Fibroblast of mammary gland (primary cell): ENCODE measurements at places on chromosomes 3 and 15.

DNA sequence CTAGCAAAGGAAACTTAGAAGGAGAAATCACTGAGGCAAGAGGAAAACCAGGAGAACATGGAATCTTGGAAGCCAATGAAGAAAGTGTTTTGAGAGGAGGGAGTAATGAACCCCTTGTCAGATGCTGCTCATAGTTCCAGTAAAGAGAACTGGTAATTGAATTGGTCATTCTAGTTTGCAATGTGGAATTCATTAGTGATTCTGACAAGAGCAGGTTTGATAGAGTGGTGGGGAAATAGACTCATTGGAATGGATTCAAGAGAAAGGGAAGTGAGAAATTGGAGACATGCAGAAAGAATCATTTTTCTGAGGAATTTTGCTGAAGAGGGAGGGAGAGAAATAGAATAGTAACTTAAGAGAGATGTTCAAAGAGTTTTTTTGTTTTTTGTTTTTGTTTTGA, 21.0 kb downstream of the GLCE start:
- DNase-seq = peak; percentile 71

- no peak for DNase-seq
These were observed 165.5 kb downstream of the ZIC1 start for GRCh38 chr3:147574621-147575020.

GRCh38 chr15:41827290-41827879, 507 bp upstream of the JMJD7 start:
- DNase-seq = no peak

DNA sequence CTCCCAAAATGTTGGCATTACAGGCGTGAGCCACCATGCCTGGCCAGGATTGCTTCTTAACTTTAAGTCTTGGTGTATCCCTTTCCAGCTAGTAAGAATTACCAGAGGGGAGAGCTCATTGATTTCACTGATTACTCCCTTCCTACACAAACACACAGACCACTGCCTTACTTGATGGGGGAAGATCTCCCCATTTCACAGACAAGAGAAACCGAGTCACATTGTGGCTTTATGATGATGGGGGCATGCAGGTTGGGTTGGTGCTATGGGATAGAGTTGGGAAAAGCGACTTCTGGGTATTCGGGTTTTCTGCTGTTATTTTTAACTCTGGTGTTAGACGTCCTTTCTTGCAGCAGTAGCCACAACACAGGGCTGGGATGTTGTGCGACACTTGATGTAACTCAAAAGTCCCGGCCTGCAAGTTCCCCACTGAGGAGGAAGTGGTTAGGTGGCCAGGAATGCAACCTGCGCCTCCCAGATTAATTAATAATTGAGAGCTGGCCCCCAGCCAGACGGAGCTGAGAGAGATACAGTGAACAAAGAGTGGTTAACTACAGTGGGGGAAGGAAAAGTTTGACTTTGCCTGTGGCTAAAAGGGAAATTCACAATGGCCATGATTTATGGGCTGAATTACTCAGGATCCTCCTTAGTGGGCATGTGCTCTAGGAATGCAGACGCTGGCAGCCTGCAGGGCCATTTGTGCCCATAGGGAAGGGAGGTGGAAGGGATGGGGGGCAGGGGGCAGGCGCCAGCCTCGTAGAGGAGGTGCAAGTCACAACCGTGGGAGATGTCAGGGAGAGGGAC, 63.6 kb downstream of the SMAD6 start:
- DNase-seq = no peak

- no peak for DNase-seq
These were observed 105.0 kb upstream of the HACD2 start for GRCh38 chr3:123689831-123690230.

- no peak for DNase-seq
These were observed 478.4 kb upstream of the THBS1 start for GRCh38 chr15:39102431-39102830.

GRCh38 chr3:143244516-143245063, 125.0 kb downstream of the CHST2 start:
- DNase-seq = no peak

GRCh38 chr3:159938714-159939113, 49.9 kb upstream of the IL12A start:
- DNase-seq = peak; percentile 74

GRCh38 chr3:8555113-8555661, 53.6 kb downstream of the LMCD1 start:
- peak; percentile 88 for DNase-seq

DNA sequence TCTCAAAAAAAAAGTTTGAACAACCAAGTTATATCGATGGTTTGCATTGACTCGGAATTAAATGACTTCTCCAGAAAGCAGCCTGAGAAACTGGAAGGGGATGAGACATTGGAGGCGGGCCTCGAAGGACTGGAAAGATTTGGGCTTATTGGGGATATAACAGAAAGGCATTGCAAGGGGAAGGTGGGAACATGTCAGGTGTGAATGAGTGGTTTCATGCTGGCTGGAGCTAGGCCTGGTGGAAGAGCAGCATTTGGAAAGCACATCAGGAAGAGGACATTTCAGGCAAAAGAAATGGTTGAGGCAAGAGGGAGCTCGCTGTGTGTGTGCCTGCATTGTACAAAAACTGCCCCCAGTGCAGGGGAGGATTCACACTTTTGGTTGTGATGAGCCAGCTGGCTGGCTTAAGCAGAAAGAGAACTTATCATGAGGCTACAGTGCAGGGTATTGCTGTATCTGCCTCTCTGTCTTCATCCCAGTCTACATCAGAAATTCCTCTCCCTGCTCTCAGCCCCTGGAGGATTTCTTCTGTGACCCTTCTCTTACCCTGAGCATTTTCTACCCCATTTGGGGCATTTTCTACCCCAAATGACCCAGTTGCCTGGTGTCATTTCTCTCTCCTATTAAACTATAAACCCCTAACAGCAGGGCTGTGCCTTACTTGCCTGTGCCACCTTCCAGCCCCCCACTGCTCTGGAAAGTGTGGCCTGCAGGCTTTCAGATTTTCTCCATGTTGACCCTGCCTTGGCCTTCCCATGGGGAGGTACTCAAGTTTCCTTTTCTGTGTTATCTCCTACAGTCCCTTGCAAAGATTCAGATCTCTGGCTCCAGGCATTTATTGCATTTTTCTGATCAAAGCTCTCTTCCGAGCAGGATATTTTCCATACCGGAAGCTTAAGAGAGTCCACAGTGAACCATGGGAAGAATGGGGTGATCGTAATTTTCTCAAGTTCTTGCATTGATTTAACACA, 64.4 kb upstream of the FLNB start:
- no peak for DNase-seq

DNA sequence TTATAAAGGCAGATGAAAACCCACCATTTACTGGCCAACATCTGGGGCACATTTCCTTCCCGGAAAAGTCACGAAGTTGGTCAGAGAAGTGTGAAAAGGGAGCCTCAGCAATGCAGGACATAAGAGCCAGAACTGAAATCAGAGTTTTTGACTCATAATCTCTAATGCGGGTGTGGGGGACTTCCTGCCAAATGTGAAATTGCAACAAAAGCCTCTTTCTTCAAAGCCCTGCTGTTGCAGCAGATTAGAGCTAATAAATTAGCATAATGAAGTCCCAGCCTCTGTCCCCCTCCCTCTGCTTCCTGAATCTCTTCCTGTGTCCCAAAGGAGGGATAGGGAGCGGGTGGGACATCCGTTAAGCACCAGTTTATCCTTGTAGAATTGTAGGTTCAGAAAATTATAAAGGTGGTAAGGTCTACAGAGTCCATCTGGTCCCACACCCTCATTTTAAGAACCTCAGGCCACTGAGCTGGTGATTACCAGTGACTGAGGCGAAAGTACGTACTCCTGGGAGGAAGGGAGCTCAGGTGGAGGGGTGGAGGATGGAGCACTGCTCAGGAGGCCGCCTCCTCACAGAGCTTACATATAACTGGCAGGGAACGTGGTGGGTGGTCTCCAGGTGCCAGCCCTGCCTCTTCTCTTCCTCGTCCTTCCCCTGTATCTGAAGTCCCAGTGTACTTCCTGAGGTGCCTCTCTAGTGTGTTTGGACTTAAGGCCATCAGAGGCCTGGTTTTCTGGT, 35.0 kb downstream of the ST6GAL1 start:
- peak; percentile 6 for DNase-seq

DNA sequence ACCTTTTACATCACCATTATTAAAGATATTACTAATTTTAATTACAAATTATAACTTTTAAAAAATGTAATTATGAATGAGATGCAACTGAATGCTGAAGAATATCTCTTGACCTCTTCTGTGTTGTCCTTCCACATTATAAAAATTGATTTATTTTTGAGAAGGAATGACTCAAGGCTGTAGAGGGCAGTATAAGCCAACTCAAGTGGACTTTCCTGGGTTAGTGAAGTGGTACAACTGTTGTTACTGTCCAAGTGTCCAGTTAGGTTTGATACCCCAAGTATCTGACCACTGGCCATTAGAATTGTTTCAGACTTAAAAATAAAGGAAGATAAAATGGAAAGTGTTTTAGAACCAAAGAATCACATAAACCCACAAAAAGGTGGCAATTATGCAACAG, 51.9 kb downstream of the BBX start:
- DNase-seq = peak; percentile 65

DNA sequence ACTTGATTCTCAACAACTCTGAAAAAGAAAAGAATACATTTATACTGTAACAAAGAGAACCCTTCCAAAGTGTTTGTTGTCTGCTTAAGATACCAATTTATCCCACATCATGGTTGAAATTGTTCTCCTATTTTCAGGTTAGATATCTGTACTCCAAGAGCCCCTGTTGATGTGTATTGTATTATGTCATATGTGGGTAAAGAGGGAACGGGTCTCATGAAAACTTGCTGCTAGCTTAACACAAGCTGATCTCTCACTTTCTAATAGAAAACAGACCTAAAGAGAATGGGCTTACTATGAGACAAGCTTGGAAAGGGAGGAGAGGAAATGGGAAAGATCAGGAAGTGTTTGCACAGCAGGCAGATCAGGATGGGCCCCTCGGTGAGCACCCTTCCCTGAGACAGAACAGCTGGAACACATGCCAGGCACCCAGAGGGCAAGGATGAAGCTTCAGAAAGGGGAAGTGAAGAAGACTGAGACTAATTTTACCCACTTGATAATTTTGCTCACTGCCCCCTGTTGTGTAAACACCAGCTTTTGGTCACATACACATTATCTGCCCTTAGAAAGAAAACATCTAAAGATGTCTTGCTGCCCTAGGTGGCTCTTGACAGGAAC, 747.9 kb upstream of the CCDC54 start:
- DNase-seq = no peak

GRCh38 chr3:79887213-79887612, 119.4 kb upstream of the ROBO1 start:
- no peak for DNase-seq

DNA sequence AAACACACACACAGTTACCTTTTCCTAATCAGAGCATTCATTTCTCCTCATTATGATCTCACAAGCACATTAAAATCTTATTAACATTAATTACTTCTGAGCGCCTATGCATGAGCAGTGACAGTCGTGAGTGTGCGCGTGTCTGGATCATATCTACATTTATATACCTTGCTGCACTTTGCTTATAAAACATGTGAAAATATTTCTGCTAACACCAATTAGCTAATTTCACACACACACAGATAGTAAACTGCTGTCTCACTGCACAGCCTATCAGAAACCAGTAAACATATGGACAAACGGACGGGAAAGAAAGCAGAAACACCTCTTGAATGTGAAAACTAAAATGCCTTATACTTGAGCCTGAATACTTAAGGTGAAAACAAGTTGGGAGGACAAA, 64.8 kb downstream of the ZBTB20 start:
- DNase-seq = no peak

- no peak for DNase-seq
These were observed 174.2 kb upstream of the STT3B start for GRCh38 chr3:31358473-31359070.

- DNase-seq = peak; percentile 71
These were observed 105.0 kb downstream of the LRRK1 start for GRCh38 chr15:101024073-101024695.

DNA sequence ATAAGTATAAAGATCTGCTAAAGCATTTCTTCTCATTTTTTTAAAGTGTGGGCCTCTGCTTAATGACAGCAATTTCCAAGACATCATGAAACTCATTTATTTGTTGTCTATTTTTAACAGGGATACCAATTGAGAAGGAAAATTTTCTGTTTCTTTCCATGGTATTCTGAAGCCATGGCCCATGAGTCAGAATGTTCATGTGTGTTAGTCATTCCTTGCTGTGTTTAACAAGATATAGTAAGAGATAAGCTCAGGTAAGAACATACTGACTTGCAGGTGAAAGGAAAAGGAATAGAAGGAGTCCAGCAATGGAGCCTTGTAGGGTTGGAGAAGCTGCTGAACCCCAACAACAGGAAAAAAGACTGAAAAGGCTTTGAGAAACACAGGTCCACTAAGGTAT, 17.0 kb upstream of the ARID3B start:
- DNase-seq = peak; percentile 18

GRCh38 chr15:40984964-40985363, 31.7 kb downstream of the CHAC1 start:
- DNase-seq = peak; percentile 88

DNA sequence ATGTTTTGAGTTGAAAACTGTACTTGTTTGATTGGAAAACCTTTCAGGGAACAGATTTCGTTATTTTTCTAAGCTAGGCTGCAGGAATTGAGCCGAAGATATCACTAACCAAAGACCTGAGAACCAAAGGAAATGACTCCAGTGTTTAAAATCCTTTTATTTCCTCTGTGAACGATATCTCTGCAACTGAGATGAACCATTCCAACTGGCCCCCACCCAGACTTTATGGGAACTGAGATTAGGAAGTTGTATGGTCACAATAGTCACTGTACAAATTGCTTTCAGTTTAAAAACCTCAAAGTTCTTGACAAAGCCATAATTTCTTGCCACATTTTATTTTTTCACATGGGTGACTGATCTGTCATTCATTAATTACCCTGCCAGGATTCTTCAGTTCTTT, 232.4 kb downstream of the RBMS3 start:
- no peak for DNase-seq

DNA sequence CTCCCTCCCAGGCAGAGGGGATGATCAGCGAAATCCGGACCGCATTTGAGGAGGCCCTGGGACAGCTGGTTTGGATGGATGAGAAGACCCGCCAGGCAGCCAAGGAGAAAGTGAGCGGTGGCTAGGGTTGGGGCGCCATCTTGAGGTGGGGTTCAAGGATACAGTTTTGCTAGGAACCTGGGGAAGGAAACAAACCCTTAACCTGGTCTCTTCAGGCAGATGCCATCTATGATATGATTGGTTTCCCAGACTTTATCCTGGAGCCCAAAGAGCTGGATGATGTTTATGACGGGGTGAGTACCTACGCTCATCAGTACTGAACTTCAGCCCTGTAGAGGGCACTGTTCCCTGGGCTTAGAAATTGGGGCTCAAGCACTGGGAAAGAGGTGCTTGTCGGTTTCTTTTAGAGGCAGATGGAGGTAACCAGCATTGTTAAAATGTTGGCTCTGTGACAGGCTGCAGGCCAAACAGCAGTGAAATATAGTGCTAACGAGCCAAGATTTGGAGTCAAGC, 9.6 kb upstream of the PSMD2 start:
- peak; percentile 56 for DNase-seq
